ENCODE measurements at places on chromosomes 4 and X.
A peak's percentile ranks its signal among the peaks of the same experiment; 100 is the strongest.

DNA sequence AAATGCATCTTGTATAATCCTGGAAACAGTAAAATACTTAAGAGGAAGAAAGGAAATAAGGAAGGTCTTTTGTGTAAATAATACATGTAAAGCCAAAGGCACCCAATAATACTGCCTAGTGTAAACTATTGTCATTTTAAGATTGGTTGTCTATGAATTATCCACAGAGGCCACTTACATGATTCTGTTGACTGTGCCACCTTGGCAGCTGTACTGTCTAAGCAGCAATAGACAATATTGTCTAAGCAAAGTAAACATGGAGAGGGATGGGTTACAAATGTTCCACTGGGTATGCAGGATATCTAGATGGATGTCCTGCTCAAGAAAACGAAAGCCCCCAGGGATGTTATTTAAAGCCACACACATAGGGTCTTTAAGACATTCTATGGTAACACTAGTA is 19.4 kb downstream of the BEND4 start:
- DNase-seq = no peak

DNA sequence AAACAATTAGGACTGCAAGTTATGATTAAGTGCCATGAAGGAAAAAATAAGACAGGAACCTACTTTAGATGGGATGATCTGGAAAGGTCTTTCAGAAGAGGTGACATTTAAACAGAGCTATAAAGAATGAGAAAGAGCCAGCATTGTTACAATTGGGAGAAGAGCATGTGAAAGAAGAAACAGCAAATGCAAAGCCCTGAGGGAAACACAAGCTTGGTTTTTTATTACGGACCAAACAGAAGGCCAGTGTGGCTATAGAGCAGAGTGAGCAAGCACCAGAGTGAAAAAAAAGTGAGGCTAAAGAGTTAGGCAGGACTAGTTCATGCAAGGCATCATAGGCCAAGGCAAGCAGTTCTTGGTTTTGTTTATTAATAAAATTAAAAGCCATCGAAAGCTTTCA is 175.6 kb downstream of the RBMX2 start:
- DNase-seq = no peak

GRCh38 chr4:42676066-42676951 is 19.4 kb upstream of the ATP8A1 start:
- no peak for DNase-seq

GRCh38 chrX:22193851-22194659 is 78.7 kb upstream of the CBLL2 start:
- DNase-seq = no peak

- DNase-seq = no peak
These were observed 1323.4 kb downstream of the C4orf33 start for GRCh38 chr4:130419211-130419975.

DNA sequence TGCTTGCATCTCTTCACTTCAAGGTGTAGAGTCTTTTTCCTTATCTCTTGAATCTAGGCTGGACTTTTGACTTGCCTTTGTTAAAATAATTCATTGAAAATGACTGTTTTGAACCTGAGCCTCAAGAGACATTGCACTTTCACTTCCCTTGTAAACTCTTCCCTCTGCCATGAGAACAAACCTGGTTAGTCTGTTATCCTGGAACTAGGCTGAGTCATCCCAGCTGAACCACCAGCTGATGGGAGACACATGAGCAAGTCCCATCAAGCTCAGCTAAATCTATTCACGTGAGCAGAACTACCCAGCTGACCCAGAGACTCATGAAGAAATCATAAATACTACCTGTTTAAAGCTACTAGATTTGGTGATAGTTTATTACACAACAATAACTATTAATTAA is 202.3 kb upstream of the CENPE start:
- no peak for DNase-seq

DNA sequence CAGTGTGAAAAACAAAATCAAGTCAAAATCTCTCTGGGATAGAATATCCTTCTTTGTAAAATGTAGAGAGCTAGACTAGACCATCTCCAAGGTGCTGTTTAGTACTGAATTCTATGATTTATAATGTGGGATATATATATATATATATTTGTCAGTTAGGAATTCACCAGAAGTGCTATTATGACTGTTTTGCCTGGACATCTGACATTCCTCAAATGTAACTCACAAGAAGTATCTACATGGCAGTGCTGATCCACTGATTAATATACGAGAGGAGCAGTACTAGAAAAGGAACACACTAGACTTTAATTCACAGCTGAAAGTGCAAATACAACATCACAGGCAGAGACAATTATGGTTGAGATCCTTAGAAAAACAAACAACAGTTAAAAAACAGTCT is 208.9 kb downstream of the GBA3 start:
- no peak for DNase-seq

DNA sequence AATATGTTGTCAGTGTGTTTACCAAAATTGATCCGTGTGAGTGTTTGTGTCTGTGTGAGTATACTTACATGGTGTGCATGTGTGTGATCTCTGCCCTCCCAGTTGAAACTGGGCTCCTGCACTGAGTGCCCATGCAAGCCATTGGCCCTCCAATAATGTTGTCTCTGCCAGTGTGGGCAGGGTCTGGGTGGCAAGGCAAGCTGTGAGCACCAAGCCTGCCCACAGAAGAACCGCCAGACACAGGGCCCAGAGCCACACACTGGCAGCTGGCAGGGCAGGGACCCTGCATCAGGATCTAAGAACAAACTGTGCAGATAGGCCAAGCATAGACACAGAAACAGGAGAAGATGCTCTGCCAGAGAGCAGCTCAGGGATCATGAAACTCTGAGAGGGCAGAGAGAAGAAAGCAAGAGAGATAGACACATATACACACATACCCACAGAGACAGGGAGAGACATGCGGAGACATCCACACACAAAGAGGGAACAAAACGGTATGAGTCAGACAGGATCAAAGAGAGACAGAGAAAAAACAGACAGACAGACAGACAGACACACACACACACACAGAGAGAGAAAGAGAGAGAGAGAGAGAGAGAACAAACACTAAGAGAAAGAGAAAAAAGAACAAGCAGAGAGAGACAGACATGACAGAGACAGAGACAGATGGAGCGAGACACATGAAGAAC is 555.0 kb downstream of the MID1IP1 start:
- no peak for DNase-seq

GRCh38 chrX:133786382-133786781 is 199.0 kb downstream of the GPC3 start:
- DNase-seq = no peak

DNA sequence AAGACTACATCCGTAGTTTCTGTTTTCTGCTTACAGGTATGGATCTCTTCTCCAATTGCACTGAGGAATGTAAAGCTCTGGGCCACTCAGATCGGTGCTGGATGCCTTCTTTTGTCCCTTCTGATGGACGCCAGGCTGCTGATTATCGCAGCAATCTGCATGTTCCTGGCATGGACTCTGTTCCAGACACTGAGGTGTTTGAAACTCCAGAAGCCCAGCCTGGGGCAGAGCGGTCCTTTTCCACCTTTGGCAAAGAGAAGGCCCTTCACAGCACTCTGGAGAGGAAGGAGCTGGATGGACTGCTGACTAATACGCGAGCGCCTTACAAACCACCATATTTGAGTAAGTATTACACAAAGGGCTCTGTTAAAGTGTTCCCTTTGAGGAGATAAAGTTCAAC is 13.8 kb downstream of the PCDH10 start:
- DNase-seq = no peak

DNA sequence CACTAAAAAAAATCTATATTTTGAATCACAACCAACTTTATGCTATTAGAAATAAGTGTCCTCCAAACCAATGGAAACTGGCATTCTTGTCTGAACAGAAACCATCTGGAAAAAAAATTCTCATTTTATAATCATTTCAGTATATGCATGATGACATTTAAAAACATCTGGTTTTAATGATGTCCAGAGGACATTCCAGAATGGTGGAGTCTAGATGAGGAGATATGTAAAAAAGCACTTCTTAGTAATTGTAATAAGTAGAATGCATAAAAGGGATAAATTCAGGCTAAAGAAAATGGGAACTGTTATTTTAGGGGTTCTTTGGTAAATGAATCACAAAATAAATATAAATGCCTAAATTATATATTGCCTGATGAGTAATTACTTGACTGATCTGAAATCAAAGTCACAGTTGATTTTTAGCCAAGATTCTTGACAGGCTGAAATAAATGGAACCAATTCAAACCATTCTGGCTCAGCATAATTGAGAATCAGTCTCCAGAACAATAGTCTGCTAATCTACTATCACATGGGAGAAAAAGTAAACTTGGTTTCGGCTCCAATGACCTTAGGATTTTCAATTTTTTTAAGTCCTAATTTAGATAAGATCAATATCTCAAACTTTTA is 636.6 kb downstream of the FAT4 start:
- DNase-seq = no peak

GRCh38 chr4:147778942-147779341 is 47.1 kb downstream of the ARHGAP10 start:
- DNase-seq = no peak

GRCh38 chr4:124433500-124433899 is 279.0 kb downstream of the ANKRD50 start:
- DNase-seq = no peak

DNA sequence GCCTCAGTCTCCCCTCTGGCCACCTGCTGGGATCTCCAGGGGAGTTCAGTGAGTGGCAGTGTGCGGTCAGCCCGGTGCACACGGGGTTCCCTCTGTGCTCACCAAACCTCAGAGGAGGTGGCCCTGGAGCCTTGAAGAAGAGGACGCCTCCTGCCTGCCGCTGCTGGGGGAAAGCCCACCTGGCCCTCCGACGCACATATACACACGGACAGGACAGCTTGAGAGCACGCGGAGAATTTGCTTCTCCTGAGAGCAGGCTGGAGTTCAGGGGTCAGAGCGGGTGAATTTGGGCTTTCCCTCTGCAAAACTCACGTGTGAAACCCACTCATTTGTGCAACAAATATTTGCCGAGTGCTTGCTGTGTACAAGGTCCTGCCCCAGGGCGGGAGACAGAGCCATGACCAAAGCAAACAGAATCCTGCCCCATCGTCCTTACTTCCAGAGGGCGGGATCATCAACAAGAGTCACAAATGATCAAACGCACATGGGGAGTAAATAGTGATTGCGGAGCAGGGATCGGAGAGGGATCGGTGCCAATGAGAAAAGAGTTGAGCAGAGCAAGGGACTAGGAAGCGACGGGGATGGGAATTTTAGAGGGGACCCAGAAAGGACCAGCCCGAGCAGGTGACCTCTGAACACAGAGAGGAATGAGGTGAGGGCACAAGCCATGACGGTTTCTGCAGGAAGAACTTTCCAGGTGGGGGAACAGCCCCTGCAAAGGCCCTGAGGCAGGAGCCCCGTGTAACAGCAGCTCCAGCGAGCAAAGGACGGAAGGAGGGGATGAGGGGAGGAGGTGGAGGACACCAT is 17.6 kb downstream of the BLOC1S4 start:
- DNase-seq = no peak

DNA sequence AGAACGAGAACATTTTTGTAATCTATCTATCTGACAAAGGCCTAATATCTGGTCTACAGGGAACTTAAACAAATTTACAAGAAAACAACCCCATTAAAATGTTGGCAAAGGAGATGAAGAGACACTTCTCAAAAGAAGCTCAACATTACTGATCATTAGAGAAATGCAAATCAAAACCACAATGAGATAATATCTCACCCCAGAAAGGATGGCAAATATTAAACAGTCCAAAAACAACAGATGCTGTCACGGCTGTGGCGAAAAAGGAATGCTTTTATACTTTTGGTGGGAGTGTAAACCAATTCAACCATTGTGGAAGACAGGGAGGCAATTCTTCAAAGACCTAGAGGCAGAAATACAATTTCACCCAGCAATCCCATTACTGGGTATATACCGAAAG is 2284.8 kb downstream of the ARAP2 start:
- no peak for DNase-seq

GRCh38 chr4:107755841-107756356 is 35.9 kb upstream of the PAPSS1 start:
- DNase-seq = no peak

DNA sequence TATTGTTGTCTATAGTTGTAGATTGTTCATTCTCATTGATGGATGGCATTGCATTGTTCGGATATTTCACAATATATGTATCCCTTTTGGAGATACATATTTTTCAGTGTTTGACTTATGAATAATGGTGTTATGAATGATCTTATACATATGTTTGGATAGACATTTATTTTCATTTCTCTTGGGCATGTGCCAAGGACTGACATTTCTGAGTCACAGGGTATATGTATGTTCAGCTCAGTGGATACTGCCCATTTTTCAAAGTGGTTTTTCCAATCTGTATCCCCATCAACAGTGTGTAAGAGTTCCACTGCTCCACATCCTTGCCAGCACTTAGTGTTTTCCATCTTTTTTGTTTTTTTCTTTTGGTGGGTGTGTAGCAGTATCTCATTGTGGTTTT is 45.0 kb upstream of the RAB40AL start:
- DNase-seq = no peak

DNA sequence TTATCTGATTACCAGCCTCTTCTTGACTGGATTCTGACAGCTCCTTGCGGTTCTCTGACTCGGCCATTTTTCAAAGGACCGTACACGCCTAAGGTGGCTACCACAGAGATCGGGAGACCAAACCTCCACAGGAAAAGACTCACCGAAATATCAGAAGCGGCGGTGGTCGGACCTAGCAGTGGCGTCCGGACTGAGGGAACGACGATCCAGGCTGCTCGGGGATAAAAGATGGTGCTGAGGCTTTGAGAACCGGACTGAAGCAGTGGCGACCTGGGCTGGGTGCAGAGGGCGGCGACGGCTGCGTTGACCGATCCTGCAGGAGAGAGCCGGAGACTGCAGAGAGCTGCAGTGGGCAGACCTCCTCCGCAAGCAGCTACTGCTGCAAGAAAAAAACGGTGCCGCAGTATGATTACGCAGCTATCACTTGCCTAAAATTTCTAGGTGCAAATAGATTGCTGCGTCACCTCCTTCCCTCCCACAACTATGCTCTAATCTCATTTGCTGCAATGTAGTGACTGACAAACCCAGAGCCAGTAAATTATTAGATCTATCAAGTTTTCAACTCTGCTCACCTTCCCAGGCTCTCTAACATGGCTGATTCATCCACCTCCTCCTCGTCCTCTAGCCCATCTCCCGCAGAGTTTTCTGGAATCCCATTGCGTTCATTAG is at the start of gene NAP1L2:
TSS of gene NAP1L2 (minus strand) at position 426 of the 669 bp plus-strand sequence. CDS start at position 67, 359 bp downstream.
- peak; percentile 1 for DNase-seq

- DNase-seq = no peak
These were observed 445 bp downstream of the AP1S2 start for GRCh38 chrX:15854080-15854655.

- DNase-seq = no peak
These were observed 32.9 kb downstream of the HERC6 start for GRCh38 chr4:88411491-88412096.

DNA sequence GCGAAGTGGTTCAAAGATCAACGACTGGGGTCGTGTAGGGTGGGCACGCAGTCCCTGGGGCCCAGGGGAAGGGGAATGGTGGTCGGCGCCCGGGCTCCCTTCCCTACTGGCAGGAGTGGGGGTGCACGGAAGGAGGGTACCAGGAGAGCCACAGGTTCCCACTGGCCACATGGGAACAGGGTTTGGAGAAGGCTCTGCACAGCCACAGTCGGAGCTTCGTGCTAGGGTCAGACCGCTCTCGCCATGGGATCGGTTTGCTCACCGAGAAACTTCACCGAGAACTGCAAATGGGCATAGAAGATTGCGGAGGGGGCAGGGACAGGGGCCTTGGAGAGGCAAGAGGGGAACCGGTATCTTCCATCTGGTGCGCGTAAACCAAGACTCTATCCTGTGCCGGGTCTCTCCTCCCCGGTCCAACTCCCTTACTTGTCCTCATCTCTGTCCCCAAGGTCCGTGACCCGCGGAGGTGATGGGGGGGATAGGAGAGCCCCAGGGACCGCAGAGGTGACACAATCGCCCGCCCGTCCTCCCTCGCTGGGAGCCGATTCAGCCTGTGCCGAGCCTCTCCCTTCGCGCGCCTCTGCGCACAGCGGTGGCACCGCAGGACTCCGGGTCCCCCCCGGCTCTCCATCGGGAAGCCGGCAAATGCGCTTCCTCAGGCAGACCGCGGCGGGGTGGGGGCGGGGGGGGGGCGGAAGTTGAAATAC is 1.0 kb downstream of the SCD5 start:
- DNase-seq = no peak
